Activated naive CD4-positive, alpha-beta T cell treated with anti-CD3 and anti-CD28 coated beads, Interleukin-2, amount 10 ng/mL, durations not matched to agents 7 days and 5 days (primary cell): ENCODE measurements at places on chromosomes 7 and 10.
A peak's percentile ranks its signal among the peaks of the same experiment; 100 is the strongest.

GRCh38 chr7:117283371-117283770, 39.5 kb downstream of the WNT2 start:
- H3K36me3 ChIP-seq = no peaks in the 10 kb centered on the region
- H3K27ac ChIP-seq = no peak overlapping the region
- no peak for DNase-seq
- H3K4me3 ChIP-seq = no peak overlapping the region

DNA sequence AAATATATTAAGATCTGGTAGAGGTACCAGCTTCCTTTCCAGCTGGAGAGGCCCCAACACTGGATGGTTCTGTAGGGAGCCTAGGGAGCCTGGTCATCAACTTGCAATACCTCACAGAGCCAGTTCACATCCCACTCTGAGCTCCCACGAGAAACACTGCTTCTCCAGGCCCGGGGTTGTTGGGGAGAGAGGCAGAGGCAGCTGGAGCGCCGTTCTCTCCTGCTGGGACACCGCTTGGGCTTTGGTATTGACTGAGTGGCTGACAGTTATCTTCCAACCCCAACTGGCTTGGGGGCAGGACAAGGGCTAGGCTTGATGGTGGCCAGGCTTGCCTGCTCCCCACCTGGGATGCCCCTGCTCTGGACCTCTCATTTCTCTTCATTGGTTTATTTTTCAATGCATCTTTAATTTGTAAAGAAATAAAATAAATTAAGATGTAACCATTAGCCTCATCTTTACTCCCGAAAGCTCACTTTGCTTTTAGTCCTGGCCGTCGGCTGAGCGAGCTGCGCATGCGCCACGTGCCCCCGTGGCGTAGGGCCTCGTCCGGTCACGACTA, 10.0 kb upstream of the CHCHD1 start:
- H3K4me3 ChIP-seq = peak overlapping the region; percentile 97
- H3K4me1 ChIP-seq = peaks cover 68% of the 10 kb centered on the region
- H3K27ac ChIP-seq = peak overlapping the region; percentile 93
- peaks cover 7% of the 10 kb centered on the region for H3K27me3 ChIP-seq

GRCh38 chr10:86086418-86086817, 280.2 kb downstream of the GRID1 start:
- peaks cover 17% of the 10 kb centered on the region for H3K27me3 ChIP-seq
- H3K4me3 ChIP-seq = no peak overlapping the region
- no peaks in the 10 kb centered on the region for H3K4me1 ChIP-seq
- no peaks in the 10 kb centered on the region for H3K36me3 ChIP-seq
- no peak overlapping the region for H3K27ac ChIP-seq

GRCh38 chr7:108079276-108079647, 50.9 kb downstream of the LAMB4 start:
- DNase-seq = no peak
- H3K27ac ChIP-seq = no peak overlapping the region
- H3K4me3 ChIP-seq = no peak overlapping the region
- H3K36me3 ChIP-seq = no peaks in the 10 kb centered on the region
- no peaks in the 10 kb centered on the region for H3K27me3 ChIP-seq

GRCh38 chr10:110368002-110368401, 63.3 kb upstream of the SMNDC1 start:
- H3K36me3 ChIP-seq = no peaks in the 10 kb centered on the region
- H3K4me3 ChIP-seq = no peak overlapping the region
- H3K4me1 ChIP-seq = peaks cover 13% of the 10 kb centered on the region
- no peak for DNase-seq
- H3K27me3 ChIP-seq = no peaks in the 10 kb centered on the region
- no peak overlapping the region for H3K27ac ChIP-seq

GRCh38 chr7:1229956-1230355, 2.7 kb upstream of the UNCX start:
- DNase-seq = no peak
- peak overlapping the region; percentile 55 for H3K27ac ChIP-seq
- peaks cover 90% of the 10 kb centered on the region for H3K27me3 ChIP-seq
- no peak overlapping the region for H3K4me3 ChIP-seq
- H3K4me1 ChIP-seq = peaks cover 11% of the 10 kb centered on the region
- H3K36me3 ChIP-seq = peaks cover 3% of the 10 kb centered on the region

GRCh38 chr7:128264477-128264876, 23.4 kb downstream of the LEP start:
- H3K4me1 ChIP-seq = no peaks in the 10 kb centered on the region
- peaks cover 55% of the 10 kb centered on the region for H3K27me3 ChIP-seq
- no peak overlapping the region for H3K27ac ChIP-seq
- no peak overlapping the region for H3K4me3 ChIP-seq

DNA sequence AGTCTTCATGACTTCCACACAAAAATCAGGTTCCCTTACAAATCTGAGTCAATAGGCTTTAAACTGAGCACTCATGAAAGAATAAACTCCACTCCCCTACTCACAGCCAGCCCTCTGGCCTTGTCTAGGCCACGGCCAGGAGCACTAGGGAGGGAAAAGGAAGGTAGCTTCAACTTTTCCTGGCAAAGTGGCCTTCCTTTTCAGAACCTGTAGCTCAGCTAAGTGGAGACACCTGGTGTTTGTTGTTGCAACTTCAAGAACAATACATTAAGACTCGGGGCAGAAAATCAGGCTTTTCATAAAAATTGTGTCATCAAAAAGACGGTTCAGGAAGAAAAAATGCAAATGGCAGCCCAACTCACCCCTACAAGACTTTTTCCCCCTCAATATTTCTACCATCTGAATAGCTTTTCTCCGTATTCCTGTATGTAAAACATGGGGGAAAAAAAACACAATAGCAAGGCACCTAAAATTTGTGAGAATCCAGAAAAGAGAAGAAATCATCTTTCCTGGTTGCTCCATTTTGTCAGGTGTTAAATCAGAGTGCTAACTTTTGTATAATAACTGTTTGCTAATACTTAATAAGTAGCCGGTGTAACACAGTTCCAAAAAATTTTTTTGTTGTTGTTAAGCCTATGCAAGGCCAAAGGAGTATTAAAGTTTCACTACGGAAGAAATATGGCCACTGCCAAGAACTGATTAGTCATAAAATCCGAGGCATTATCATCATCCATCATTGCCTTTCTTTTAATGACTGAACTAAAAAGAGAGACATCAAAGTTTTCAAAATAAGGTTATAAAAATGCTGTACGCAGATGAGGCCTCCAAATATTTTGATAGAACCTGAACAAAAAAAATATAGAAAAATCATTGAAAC, 66.2 kb upstream of the ARID5B start:
- no peaks in the 10 kb centered on the region for H3K36me3 ChIP-seq
- peaks cover 10% of the 10 kb centered on the region for H3K4me1 ChIP-seq
- H3K27me3 ChIP-seq = no peaks in the 10 kb centered on the region
- no peak overlapping the region for H3K27ac ChIP-seq

- H3K27me3 ChIP-seq = peaks cover 22% of the 10 kb centered on the region
- H3K27ac ChIP-seq = no peak overlapping the region
- DNase-seq = no peak
- no peaks in the 10 kb centered on the region for H3K36me3 ChIP-seq
These were observed 56.2 kb upstream of the OPN4 start for GRCh38 chr10:86598151-86598550.

- H3K36me3 ChIP-seq = peaks cover 39% of the 10 kb centered on the region
- H3K4me3 ChIP-seq = no peak overlapping the region
- peaks cover 5% of the 10 kb centered on the region for H3K4me1 ChIP-seq
- no peak overlapping the region for H3K27ac ChIP-seq
These were observed 49.0 kb upstream of the PCGF5 start for GRCh38 chr10:91171485-91171884.

GRCh38 chr10:113450906-113451305, 101.9 kb upstream of the HABP2 start:
- H3K27me3 ChIP-seq = peaks cover 18% of the 10 kb centered on the region
- H3K27ac ChIP-seq = no peak overlapping the region
- DNase-seq = no peak
- H3K4me3 ChIP-seq = no peak overlapping the region
- H3K4me1 ChIP-seq = no peaks in the 10 kb centered on the region

DNA sequence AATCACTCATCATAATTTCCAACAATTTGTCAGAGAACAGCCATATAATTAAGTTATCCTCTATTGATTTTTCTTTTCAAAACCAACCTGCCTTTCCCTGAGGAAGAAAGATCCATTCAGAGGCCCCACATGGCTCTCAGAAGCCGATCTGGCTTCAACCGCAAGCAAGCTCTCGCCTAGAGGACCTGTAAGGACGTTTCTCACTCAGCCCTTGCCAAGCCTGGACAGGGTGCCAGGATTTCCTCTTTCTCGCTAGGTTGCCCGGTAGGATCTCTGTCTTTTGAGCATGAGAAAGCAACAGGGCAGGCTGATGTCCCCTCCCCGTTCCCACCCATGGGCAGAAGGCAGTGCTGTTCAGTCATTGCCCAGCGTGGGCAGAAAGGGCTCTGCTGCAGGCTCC, 13.0 kb downstream of the AIFM2 start:
- H3K4me3 ChIP-seq = no peak overlapping the region
- H3K36me3 ChIP-seq = no peaks in the 10 kb centered on the region
- DNase-seq = no peak
- peaks cover 2% of the 10 kb centered on the region for H3K4me1 ChIP-seq

- no peak overlapping the region for H3K27ac ChIP-seq
- no peaks in the 10 kb centered on the region for H3K27me3 ChIP-seq
- H3K36me3 ChIP-seq = peaks cover 10% of the 10 kb centered on the region
These were observed 2.7 kb downstream of the GOT1 start for GRCh38 chr10:99427566-99428190.

DNA sequence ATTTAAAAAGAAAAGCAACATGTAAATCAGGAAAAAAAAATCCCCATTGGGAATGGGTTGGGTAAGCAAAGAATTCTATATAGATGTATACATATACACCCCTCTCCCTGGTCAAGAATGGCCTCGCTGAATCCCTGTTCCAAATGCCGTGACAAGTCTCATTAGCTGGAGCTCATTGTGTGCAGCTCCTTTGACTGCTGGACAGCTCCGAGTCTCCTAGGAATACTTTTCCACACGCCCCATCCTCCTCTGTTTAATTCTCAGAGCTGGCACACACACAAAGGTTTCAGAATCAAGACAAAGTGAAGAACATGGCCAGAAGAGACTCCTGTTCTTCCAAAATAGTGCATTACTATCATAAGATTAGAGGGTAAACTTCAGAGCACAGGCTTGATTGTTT, 130.9 kb upstream of the MKLN1 start:
- H3K4me3 ChIP-seq = no peak overlapping the region
- no peak overlapping the region for H3K27ac ChIP-seq
- DNase-seq = no peak
- H3K27me3 ChIP-seq = peaks cover 3% of the 10 kb centered on the region
- H3K4me1 ChIP-seq = no peaks in the 10 kb centered on the region

- no peaks in the 10 kb centered on the region for H3K36me3 ChIP-seq
- H3K27me3 ChIP-seq = no peaks in the 10 kb centered on the region
- DNase-seq = no peak
- no peaks in the 10 kb centered on the region for H3K4me1 ChIP-seq
- H3K4me3 ChIP-seq = no peak overlapping the region
These were observed 48.5 kb downstream of the GRID1 start for GRCh38 chr10:86317949-86318725.

GRCh38 chr10:36023939-36024338, 381.8 kb upstream of the FZD8 start:
- H3K4me1 ChIP-seq = no peaks in the 10 kb centered on the region
- H3K36me3 ChIP-seq = no peaks in the 10 kb centered on the region
- H3K4me3 ChIP-seq = no peak overlapping the region
- no peaks in the 10 kb centered on the region for H3K27me3 ChIP-seq
- no peak for DNase-seq

GRCh38 chr10:72303424-72304128, 29.9 kb downstream of the DDIT4 start:
- H3K27me3 ChIP-seq = no peaks in the 10 kb centered on the region
- H3K4me1 ChIP-seq = peaks cover 65% of the 10 kb centered on the region
- H3K4me3 ChIP-seq = no peak overlapping the region
- peak overlapping the region; percentile 55 for H3K27ac ChIP-seq
- no peak for DNase-seq

DNA sequence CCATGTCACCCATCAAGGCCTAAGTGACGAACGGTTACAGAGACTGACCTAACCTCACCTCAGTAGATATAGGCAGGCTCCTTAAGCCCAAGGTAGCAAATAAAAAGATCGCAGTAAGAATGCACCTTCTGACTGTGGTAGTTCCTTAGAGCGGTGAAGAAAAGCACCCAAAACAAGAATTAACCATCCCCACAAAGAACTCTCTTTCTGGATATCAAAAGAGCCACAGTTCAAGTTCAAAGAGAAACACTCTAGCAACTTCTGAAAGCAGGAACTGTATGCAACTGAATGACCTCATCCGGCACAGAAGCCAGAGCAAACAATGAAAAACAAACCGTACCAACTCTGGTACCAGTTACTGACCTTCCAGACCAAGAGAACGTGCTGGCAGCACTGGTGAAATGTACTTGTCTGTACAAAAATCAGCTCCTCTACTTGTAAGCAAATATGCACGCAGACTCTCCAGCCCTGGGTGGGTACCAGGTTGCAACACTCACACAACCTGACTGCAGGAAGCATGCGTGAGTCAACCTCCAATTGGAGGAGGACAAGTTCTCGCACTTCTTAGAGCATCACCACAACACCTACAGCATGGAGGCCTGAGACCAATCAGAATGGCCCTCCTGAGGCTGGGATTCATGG, 202.7 kb downstream of the FAM107B start:
- peaks cover 68% of the 10 kb centered on the region for H3K36me3 ChIP-seq
- no peaks in the 10 kb centered on the region for H3K27me3 ChIP-seq
- peak overlapping the region; percentile 97 for H3K4me3 ChIP-seq
- peak overlapping the region; percentile 99 for H3K27ac ChIP-seq
- H3K4me1 ChIP-seq = peaks cover 82% of the 10 kb centered on the region
- DNase-seq = peak; percentile 77

GRCh38 chr10:33129996-33130386, 172.0 kb upstream of the ITGB1 start:
- no peak overlapping the region for H3K4me3 ChIP-seq
- no peak for DNase-seq
- no peak overlapping the region for H3K27ac ChIP-seq
- H3K4me1 ChIP-seq = peaks cover 74% of the 10 kb centered on the region
- H3K27me3 ChIP-seq = peaks cover 3% of the 10 kb centered on the region

DNA sequence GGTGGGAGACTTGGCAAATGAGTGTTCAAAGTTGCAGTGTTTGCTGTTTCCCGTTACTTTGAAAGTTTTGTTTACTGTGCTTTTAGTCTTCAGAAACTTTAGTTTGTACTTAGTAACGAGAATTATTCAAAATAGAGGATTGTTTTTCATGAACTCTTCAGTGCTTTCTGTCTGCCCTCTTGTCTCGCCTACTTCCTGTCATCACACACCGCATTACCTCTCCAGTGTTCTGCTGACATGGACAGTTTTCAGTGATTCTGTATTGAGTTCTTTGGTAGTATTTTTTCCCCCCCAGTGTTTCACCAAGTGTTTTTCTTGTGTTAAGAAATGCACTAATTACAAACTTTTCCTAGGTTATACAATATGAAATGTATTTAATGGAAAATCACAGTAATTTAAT, 207.0 kb downstream of the MLLT10 start:
- no peak overlapping the region for H3K4me3 ChIP-seq
- DNase-seq = peak; percentile 58
- H3K27me3 ChIP-seq = no peaks in the 10 kb centered on the region
- H3K4me1 ChIP-seq = peaks cover 59% of the 10 kb centered on the region
- H3K36me3 ChIP-seq = peaks cover 49% of the 10 kb centered on the region
- H3K27ac ChIP-seq = peak overlapping the region; percentile 85

GRCh38 chr10:110207805-110208613, 604 bp downstream of the MXI1 start:
- peak overlapping the region; percentile 97 for H3K27ac ChIP-seq
- peaks cover 43% of the 10 kb centered on the region for H3K27me3 ChIP-seq
- H3K4me3 ChIP-seq = peak overlapping the region; percentile 84
- DNase-seq = peak; percentile 75

- DNase-seq = no peak
- H3K36me3 ChIP-seq = no peaks in the 10 kb centered on the region
- H3K4me1 ChIP-seq = no peaks in the 10 kb centered on the region
- no peak overlapping the region for H3K27ac ChIP-seq
- peaks cover 6% of the 10 kb centered on the region for H3K27me3 ChIP-seq
- no peak overlapping the region for H3K4me3 ChIP-seq
These were observed 158.0 kb upstream of the TNS3 start for GRCh38 chr7:47739891-47740290.
